D721Med (cell line): ENCODE measurements at places on chromosomes 5 and 9.
A peak's percentile ranks its signal among the peaks of the same experiment; 100 is the strongest.

GRCh38 chr9:107566611-107567061 lies 77.1 kb upstream of the KLF4 start:
- no peak for DNase-seq

DNA sequence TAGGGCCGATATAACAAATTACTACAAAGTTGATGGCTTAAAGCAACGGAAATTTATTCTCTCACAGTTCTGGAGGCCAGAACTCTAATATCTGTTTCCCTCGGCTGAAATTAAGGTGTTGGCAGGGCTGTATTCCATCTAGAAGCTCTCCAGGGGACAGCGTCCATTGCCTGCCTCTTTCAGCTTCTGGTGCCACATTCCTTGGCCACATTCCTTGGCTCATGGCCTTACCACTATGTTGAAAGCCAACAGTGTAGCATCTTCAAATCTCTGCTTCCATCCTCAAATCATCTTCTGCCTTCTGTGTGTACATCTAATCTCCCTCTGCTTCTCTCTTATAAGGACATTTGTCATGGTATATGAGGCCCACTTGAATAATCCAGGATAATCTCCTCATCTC lies 17.2 kb downstream of the FGF10 start:
- DNase-seq, result no peak

- no peak for DNase-seq
These were observed 40.7 kb downstream of the WNK2 start for GRCh38 chr9:93224591-93224990.

DNA sequence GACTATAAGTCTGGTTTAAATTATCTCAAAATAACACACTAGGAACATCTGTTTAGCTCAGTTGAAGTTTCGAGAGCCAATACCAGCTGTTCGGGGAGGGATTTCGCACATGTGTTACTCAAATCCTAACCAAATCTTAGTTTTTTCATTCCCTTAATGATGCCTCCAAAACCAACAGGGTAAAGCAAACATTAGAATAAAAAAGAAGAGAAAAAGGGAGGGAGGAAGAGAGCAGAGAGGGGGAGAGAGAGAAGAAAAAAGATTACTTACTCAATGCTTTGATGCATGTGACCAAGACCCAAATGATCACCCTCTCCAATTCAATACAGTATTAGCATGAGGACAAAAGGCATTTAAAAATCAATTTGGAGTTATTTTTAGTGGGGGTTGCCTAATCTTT lies 86.0 kb upstream of the NR5A1 start:
- no peak for DNase-seq

- DNase-seq, result no peak
These were observed 134.2 kb upstream of the RGMB start for GRCh38 chr5:98639274-98639673.

DNA sequence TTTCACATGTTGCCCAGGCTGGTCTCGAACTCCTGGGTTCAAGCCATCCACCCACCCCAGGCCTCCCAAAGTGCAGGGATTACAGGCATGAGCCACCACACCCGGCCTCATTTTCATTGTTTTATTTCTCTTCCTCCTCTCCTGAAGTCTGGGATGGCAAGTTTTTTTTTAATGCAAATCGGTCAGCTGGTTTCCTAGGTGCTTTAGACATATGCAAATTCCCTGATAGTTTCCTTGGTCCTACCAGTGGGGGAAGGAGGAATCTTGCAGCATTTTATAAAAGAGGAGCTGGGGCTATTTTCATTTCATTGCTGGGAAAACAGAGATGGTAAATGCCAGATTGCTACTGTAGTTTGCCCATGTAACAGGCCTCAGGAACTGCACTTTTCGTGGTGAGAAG lies 179.4 kb downstream of the ACTL7B start:
- no peak for DNase-seq

DNA sequence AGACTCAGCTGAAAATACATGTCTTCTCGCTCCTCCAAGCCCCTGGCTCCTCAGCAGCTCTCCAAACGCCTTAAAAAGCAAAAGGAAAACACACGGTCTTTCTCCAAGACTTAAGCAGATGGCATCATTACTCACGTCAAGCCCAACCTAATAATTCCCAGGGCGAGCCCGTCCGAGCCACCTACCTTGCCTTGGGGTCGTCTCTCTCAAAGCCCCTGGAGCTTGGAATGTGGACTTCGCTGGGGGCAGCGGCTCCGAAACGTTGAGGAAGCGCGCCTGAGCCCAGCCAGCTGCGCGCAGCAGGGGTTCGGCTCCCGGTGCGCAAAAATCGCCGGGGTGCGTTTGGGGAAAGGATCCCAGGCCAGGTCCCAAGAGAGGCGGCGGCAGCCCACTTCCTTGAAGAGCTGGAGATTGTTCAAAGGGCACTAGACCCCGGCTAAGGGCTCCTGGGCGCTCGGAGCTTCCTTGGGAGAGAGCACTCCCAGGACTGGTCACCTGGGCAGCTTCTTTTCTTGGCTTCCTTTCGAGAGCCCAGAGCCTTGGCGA lies 395 bp downstream of the DRD1 start:
- no peak for DNase-seq

- no peak for DNase-seq
These were observed 31.2 kb downstream of the NANS start for GRCh38 chr9:98087420-98088354.

DNA sequence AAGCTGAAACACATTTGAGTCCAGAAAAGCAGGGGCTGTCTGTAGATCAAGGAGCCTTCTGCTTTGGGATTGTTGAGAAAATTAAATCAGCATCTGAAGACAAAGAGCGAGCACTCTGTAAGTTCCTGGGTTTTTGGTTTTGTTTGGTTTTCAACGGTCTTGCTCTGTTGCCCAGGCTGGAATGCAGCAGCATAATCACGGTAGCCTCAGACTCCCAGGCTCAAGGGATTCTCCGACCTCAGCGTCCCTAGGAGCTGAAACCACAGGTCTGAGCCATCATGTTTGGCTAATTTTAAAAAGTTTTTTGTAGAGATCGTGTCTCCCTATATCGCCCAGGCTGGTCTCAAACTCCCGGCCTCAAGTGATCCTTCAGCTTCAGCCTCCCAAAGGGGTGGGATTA lies 266.5 kb upstream of the ADAMTS16 start:
- DNase-seq, result no peak

- DNase-seq, result no peak
These were observed 213.9 kb upstream of the TBCA start for GRCh38 chr5:77990020-77990419.

GRCh38 chr9:96136992-96137670 lies 164.8 kb downstream of the HSD17B3 start:
- no peak for DNase-seq

- no peak for DNase-seq
These were observed 134.8 kb upstream of the RGMB start for GRCh38 chr5:98638701-98639100.

DNA sequence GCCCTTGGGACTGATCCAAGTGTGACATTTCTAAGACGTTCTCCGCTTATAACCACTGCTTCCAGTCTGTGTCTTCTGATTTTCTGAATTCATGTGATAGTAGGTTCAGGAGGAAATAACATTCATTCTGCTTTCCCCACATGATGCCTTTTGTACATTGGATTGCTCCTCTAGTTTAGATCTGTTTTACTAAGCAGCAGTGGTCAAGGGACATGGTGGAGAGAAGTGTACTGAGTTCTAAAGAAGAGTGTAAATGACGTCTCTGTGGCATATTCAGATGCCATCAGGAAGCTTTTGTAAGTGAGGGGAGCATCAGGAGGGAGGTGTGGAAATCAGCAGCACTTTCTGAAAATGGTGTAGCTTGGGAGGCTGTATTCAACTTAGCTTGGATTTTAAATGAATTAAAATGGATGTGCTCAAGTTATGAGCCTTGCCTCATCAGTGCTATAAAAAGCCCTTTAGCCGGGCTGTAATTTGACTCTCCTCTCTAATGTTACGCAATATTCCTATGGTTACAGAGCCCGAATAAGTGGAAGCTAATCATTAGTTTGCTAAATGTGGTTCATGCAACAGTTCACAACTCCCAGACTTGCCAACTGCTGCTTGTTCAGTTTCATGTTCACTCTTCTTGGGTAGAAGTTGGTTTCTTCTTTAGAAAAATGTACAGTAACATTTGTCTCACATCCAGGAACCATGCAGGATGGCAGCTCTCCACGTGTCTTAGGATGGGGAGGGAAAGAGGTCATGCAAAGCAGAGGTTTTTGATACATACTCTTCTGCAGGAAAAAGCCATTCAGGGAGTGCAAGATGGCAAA lies 281.3 kb downstream of the ARHGAP26 start:
- no peak for DNase-seq

GRCh38 chr9:89497978-89498851 lies at the start of gene SEMA4D:
SEMA4D (minus strand) TSS chr9:89498113; CDS start chr9:89405456, 92,657 bp downstream.
- peak; percentile 69 for DNase-seq

GRCh38 chr9:133824106-133824801 lies 86.1 kb upstream of the SARDH start:
- no peak for DNase-seq
